GM20000 (cell line): ENCODE measurements at places on chromosomes 11 and 22.
A peak's percentile ranks its signal among the peaks of the same experiment; 100 is the strongest.

DNA sequence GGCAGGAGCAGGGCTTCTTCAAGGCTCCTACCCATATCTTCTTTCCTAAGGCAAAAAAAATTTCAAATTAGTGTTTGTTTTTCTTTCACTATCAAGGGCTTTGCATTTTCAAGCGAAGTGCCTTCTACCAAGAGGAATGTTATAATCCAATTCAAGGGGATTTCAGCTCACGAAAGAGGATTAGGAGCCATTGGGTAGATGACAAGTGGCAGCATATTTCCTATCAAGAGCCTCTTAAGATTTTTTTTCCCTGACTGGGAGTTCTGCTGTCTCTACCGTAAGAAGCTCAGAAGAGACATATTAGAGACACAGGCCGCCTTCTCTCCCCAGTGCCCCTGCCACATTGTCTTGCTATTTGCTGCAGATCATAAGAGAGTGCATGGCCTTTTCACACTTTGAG is 55.9 kb upstream of the BMAL1 start:
- no peak for DNase-seq

- DNase-seq: no peak
Observed at GRCh38 chr11:45563171-45563570, 102.3 kb downstream of the CHST1 start.

GRCh38 chr11:11265994-11266606 is 87.0 kb downstream of the CSNK2A3 start:
- peak; percentile 81 for DNase-seq

GRCh38 chr11:111272420-111272819 is 25.9 kb upstream of the POU2AF3 start:
- no peak for DNase-seq

- no peak for DNase-seq
Observed at GRCh38 chr11:46331282-46331984, 15.8 kb upstream of the DGKZ start.

- DNase-seq: no peak
Observed at GRCh38 chr11:86941077-86941870, 13.9 kb downstream of the FZD4 start.

DNA sequence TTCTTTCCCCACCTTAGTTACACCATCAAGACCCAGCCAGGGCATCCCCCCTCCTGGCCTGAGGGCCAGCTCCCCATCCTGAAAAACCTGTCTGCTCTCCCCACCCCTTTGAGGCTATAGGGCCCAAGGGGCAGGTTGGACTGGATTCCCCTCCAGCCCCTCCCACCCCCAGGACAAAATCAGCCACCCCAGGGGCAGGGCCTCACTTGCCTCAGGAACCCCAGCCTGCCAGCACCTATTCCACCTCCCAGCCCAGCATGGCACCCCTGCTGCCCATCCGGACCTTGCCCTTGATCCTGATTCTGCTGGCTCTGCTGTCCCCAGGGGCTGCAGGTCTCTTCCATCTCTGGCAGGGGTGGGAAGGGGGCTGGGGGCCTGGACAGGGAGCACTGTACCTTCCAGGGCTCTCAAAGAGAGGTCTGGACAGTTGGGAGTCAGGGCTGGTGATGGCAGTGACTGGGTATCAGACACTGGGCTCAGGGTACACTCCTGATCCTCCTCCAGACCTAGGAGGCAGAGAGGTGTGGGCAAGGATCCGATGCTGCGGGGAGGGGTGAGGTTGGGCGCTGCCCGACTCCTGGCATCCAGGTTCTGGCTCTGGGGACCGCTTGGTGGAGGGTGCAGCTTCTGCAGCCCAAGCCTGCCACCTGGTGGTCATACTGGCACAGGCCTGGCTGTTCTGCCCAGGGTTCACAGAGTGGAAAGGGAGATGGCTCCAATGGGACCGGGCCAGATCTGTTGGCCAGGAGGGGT is at the start of gene UPK2:
Gene UPK2, plus strand, starts transcription at position 205 of the 753 bp plus-strand sequence. Its CDS starts 53 bp downstream, at position 258.
- DNase-seq: peak; percentile 90

- no peak for DNase-seq
Observed at GRCh38 chr22:37552524-37553163, 7.6 kb upstream of the CDC42EP1 start.

DNA sequence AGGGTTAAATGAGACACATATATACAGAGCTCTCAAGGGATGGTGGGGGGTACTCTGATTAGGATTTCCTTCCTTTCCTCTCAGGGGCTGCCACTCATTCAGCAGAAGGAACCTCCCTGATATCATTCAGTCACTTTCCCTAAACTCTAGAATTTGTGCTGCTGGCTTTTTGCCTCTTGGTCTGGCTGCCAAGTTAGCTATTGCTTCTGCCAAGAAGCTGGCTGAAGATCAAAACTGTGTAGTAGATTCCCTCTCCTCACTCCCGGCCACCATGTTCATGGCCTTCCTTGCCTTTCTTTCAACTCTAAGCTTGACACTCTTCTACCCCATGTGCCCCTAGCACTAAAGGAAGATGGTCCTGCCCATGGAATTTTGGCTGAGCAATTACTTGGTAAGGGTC is 18.7 kb downstream of the SLC6A5 start:
- DNase-seq: no peak

DNA sequence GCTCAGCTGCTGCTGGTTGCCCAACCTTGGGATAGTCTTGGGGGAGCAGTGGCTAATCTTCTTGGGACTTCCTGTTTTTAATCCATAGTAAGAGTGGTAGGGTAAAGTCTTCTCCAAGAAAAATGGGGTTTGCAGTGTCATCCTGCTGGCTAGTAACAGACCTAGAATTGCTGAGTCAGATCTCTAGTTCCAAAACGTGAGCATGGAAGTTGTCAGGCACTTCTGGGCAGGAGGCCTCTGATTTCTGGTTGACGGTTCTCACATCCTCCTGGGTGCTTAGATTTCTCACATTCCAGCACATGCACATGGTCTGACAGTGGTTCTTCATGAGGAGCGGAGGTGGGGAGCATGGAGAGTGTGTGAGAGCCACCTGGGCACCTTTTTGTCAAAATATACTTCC is 410.0 kb downstream of the OPCML start:
- no peak for DNase-seq

- DNase-seq: no peak
Observed at GRCh38 chr22:50186761-50187523, 1.2 kb downstream of the TRABD start.

DNA sequence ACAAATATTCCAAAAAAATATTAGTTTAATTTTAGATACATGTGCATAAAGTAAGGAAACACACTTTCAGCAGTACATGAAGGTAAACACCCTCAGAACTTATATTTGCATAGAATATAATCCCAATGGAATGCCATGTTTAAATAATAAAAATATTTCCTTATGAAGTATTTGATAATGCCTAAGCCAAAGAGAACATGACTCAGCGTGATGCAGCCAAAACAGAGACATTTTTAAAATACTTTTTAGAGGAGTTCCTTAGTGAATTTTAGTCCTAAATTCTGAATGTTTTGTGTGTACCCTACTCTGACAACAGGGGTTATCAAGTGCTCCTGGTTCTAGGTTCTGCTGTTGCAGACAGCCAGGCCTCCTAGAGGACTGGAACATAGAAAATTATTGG is 39.1 kb upstream of the POU2AF2 start:
- no peak for DNase-seq

GRCh38 chr22:28923826-28924732 is 40.7 kb downstream of the ZNRF3 start:
- no peak for DNase-seq

- DNase-seq: no peak
Observed at GRCh38 chr11:22190827-22191463, 1.9 kb upstream of the ANO5 start.

DNA sequence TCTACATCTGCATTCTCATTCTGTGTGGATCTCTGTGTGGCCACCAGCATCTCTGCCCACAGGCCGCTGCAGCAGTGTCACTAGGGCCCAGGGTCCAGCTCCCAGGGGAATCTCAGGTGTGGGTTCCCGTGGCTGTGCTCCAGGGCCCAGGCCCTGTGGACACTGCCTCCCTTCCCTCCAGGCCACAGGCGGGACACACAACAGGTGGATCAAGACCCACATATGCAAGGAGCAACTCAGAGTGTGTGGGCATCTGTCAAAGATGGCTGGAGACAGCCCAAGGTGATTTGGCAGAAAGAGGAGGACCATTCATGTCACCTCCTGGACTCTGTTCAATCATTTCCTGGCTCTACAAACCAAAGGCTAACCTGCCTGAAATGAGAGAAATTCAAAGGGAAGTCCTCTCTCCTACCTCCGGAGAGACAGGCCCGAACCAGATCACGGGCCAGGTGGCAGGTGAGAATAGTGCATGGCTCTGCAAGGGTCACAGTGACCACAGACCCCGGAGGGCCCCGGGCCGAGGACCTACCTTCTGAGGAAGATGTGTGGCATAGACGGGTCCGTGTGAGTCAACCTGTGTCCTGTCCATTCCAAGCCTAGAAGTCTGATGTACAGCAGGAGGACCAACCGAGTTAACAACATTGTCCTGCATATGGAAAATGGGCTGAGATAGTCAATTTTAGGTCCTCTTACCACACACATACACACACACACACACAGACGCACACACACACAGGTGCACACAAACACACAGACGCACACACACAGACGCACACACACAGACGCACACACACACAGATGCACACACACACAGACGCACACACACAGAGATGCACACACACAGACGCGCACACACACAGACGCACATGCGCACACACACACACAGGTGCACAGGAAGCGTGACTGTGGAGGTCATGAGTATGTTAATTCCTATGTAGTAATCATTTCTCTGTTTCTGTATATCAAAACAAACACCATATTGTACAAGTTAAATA is 1068.5 kb downstream of the BRD1 start:
- DNase-seq: no peak
